ENCODE measurements at places on chromosomes 1 and 21.

- no peak for DNase-seq
Measured at GRCh38 chr1:204198348-204199340, 2.4 kb upstream of the KISS1 start.

DNA sequence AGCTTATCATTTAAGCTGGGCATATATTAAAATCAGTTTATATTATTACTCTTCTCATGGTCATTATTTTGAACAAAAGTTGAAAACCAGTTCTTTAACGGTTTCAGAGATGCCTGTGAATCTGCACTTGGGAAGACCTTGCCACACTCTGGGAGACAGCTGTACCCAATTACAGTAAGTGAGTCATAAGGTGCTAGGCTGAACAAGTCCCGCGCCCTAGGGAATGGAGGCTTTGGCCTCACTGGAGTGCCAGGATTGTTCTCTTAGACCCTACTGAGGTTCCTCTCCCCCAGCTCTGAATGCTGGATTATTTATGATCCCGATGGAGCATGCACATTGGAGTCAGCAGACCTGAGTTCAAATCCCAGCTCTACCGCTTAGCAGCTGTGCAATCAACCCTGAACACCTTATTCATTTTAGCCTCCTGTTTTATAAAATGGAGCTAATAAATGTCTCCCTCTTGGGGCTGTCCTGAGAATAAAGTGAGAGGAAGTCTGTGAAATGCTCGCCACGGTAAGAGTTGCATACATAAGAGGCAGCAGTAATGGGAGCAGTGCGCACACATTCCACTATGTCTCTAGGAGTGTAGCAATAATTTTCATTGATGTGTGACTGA lies 266.2 kb downstream of the FOXD2 start:
- peak; percentile 3 for DNase-seq

GRCh38 chr1:34829250-34829649 lies 30.3 kb downstream of the SMIM12 start:
- DNase-seq: no peak

GRCh38 chr1:205914730-205915129 lies 28.5 kb downstream of the SLC26A9 start:
- no peak for DNase-seq

- DNase-seq: no peak
Measured at GRCh38 chr21:31874812-31875212, 2.0 kb downstream of the HUNK start.

- no peak for DNase-seq
Measured at GRCh38 chr1:170460414-170461155, 71.4 kb upstream of the GORAB start.

DNA sequence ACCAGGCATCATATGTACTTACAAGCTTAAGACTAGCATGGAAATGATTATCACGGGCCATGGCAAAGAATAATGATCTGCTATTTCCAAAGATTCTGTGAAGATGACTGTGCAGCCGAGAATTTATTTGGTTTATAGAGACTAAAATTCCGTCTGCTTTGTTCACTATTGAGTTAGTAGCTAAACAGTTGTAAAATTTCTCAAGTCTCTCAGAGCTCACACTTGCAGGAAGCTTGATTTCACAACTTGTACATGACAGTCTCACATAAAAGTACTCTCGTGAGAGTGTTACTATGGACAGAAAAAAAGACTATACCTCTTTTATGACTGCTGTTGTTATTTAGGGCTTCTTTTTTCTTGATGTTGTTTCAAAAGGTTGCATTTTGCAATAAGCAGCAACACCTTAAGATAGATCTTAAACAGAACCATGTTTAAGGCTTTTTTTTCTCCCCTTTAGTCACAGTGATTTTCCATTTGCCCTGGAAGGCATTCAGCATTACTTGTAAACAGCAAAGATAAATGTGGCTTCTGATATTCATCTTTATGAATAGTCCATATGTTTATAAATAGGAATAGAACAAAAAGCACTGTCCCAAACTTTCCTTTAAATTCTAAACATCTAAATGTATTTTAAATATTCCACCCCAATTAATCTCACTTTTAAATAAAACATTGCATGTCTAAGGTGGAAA lies 24.8 kb downstream of the ST6GALNAC5 start:
- peak; percentile 29 for DNase-seq

- no peak for DNase-seq
Measured at GRCh38 chr1:174877208-174877673, 122.5 kb upstream of the CACYBP start.

GRCh38 chr1:30274173-30274970 lies 449.0 kb downstream of the MATN1 start:
- no peak for DNase-seq

DNA sequence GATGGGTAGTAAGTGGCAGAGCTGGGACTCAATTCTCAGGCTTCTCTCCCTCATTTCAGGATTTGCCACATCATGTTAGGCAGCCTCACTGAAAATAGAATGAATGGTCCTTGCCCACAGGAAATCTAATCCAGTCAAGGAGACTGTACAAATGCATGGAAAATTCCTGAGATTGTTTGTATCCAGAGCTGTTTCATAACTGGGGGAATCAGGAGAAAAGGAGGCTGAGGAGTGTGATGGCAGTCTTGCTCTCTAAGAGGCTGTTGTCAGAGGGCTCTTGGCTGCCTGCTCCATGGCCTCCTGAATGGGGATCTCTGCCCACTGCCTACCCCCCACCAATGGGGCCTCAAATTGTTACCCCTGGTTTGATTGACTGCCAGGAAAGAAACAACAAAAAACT lies 141.9 kb upstream of the TNR start:
- no peak for DNase-seq

DNA sequence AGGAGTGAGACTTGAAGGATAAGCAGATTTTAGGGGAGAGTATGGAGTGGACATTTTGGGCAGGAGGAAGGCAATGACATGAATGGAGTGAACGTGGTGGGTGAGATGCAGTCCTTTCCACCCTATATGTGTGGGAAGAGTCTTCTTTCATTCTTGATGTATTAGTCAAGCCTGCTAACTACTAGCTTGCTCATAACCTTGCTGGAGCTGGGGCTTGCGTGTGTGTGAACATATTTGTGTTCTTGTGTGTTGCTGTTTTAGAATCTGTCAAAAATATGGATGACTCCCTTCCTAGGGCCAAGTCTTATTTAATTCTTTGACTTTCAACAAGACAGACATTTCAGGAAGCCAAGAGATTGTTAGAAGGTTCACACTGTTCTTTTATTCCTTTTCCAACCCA lies 132.7 kb downstream of the UCK2 start:
- DNase-seq: no peak

- DNase-seq: no peak
Measured at GRCh38 chr1:209883341-209883971, 54.6 kb upstream of the SYT14 start.

- no peak for DNase-seq
Measured at GRCh38 chr1:159924025-159924790, 1.1 kb downstream of the TAGLN2 start.

- DNase-seq: peak; percentile 39
Measured at GRCh38 chr1:184919892-184920291, 54.4 kb downstream of the NIBAN1 start.

- DNase-seq: no peak
Measured at GRCh38 chr1:25106352-25106751, 126.0 kb downstream of the SYF2 start.

- no peak for DNase-seq
Measured at GRCh38 chr1:3091334-3091733, 22.3 kb downstream of the PRDM16 start.

Measured in Kasumi-1 (cell line).